ENCODE measurements at places on chromosomes 4 and X.

- no peak for DNase-seq
Observed at GRCh38 chr4:99790796-99791617, 25.6 kb upstream of the DAPP1 start.

GRCh38 chr4:48877827-48878535, 28.6 kb downstream of the OCIAD2 start:
- DNase-seq = no peak

DNA sequence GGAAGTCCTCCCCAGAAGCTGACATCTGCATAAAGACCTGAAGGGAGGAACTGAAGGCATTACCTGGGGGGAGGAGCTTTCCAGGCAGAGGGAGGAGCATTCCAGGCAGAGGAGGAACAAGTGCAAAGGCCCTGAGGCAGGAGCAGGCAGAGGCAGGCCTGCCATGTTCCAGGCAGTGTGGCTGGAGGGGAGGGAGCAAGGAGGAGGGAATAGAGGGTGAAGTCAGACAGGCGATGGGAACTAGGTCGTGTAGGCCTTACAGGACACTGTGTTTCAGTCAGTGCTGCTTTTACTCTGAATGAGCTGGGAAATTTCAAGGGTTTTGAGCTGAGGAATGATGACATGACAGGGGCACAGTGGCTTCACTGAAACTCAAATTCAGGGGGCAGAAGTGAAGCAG, 292.7 kb downstream of the BCOR start:
- DNase-seq = no peak

DNA sequence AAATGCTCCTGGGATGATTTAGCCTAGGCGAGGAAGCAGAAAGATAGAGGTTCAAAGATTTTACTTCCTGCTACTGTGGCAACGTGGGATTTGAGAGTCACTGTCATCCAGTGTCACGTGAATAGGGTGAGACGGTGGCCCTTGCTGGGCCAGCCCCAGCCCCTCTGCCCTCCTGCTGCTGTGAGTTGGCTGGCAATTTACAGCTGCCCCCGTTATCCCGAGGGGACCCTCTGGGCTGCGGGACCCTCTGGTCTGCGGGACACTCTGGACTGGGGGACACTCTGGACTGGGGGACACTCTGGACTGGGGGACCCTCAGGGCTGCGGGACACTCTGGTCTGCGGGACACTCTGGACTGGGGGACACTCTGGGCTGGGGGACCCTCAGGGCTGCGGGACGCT, 765.4 kb downstream of the TRIML1 start:
- DNase-seq = no peak

DNA sequence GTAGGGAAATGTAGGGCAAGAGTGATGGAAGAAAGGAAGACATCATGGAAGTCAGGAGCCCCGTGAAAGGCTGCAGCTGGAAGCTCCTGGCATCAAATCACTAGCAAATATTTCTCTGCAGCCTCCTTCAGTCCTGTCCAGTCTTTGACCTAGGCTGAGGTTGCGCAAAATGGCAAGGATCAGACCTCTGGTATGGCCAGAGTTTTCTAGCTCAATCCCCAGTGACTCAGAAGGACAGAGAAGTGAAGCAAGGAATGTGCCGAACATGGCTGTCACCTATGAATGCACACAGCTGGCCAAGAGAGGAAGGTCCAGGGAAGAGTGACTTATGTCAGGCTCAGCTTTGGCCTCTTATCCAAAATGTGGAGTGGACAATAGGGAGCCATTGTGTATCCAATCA, 71.1 kb upstream of the PHOX2B start:
- no peak for DNase-seq

- DNase-seq = no peak
Observed at GRCh38 chr4:160318567-160319220, 1215.8 kb downstream of the RAPGEF2 start.

- DNase-seq = no peak
Observed at GRCh38 chr4:84384801-84385200, 114.3 kb downstream of the NKX6-1 start.

- DNase-seq = no peak
Observed at GRCh38 chrX:17412692-17413091, 37.7 kb downstream of the NHS start.

- DNase-seq = no peak
Observed at GRCh38 chr4:189293459-189293858, 647.2 kb upstream of the FRG1 start.

- no peak for DNase-seq
Observed at GRCh38 chr4:81790477-81790876, 318.8 kb upstream of the RASGEF1B start.

GRCh38 chr4:160563552-160564282, 1460.8 kb downstream of the RAPGEF2 start:
- DNase-seq = no peak

DNA sequence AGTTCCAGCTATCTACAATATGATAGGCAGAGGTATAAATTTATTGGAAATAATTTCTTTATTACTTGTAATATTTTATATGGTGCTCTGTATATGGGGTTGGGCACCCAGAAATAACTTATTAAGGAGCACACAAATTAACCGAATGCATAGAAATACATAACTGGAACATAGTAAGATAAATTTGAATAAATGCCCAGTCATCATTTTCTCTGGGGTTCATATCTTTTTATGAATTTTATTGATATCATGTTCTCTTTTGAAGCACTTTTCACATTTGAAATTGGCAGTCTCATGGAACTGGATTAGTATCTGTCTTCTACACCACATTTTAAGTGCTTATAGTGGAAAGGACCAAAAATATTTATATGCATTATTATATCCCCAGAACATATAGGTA, 122.0 kb downstream of the PCDH7 start:
- no peak for DNase-seq

- DNase-seq = no peak
Observed at GRCh38 chrX:39536211-39536610, 561.5 kb downstream of the BCOR start.

DNA sequence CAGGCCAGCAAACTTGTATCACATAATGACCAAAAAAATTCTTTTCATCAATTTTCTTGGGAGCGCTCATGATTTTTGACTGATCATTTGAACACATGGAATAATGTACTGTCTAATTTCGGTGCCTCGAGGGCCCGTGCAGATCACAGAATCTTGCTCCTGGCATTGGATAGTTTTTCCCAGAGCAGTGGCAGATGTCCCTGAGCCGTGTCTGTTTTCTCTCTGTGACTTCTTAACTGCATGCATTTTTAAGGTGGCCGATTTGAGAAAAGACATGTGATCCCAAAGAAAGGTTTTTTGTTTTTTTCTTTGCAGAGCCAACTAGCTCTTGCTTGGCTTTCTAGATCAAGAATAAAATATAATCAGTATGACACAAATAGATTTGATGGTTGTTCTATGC, 19.7 kb downstream of the GPRIN3 start:
- no peak for DNase-seq

- DNase-seq = no peak
Observed at GRCh38 chr4:1396806-1397455, 9.3 kb downstream of the NKX1-1 start.

DNA sequence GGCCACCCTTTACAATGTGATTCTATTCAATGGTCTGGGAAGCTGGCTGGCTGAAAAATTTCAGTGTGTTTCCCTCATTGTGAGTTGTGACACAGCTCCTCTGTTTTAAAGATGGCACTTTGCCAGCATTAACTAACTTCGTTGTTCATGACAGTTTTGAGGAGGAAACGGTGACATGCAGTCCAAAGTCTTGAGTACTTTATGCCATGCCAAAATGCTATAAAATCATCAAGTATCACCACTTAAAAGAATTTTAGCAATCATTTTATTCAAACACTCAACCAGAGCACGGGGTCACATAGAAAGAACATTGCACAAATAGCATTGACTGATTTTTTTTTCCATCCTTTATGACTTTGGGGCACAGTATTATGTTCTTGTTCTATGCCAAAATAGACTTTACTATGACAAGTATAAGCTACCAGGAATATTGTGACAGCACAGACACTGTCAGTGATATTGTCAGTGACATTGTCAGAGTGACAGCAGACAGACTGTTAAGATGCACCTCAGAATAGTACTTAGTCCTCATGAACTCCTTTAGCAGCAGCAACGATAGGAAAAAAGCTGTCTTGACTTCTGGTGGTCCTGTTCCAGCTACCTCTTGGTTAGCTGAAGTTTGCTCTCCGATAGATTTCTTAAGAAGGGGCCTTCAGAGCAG, 46.7 kb downstream of the CXCL13 start:
- DNase-seq = no peak

GRCh38 chrX:49058794-49059193, at the start of gene CCDC120:
Gene CCDC120, plus strand, starts transcription at chrX:49058999. Its CDS starts 3,043 bp downstream, at chrX:49062042.
- DNase-seq = no peak

DNA sequence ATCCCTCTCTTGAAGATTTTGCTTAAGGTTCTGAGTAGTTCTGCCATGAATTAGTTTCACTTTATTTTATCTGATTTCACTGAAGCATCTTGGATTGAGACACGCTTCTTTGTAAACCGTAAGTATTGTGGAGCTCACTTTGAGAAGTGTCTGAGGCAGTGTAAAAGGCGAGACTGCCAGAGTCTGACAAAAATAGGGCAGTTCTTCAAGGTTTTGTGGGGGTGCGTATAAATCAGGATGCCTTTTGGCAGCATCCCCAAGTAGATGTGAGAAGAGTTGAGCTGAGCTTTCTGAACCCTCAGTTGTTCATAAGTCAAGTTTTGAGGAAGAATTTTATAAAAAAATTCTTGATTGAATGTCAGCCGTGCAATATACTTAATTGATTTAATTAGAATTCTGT, 76.3 kb downstream of the RBPJ start:
- no peak for DNase-seq

GRCh38 chr4:42489095-42489494, 91.8 kb downstream of the SHISA3 start:
- DNase-seq = no peak

- no peak for DNase-seq
Observed at GRCh38 chrX:18701621-18702361, 5.7 kb upstream of the PPEF1 start.

DNA sequence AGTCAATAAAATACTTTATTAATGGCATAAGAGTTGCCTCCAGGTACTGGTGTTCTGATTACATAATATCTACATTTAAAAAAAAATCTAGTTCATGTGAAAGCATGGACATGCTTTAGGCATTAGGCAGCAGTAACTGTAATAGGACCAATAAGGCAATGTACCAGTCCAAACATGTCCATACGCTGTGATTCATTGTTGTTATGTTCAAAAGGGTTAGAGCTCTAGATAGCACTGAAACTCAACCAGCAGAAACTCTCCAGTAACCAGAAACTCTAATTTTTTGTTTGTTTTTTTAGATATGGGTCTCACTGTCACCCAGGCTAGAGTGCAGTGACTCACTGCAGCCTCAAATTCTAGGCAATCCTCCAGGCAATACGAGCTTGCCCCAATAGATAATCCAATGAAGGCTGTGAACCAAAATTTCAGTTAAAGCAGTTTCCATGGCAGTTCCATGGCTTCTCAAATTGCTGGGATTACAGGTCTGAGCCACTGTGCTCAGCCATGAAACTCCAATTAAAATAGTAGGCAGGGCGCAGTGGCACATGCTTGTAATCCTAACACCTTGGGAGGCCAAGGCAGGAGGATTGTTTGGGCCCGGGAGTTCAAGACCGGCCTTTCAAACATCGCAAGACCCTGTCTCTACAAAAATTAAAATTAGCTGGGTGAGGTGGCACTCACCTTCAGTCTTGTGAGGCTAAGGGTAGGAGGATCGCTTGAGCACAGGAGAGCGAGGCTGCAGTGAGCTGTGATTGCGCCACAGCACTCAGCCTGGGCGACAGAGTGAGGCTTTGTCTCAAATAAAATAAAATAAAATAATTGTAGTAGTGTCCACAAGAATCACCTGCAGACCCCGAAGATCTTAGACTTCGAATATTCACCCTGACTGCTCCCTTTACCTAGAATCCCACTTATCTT, 36.3 kb downstream of the MGARP start:
- DNase-seq = no peak

GRCh38 chr4:155565330-155565729, 101.3 kb upstream of the GUCY1A1 start:
- DNase-seq = no peak

GRCh38 chr4:26242451-26242850, 78.4 kb upstream of the RBPJ start:
- no peak for DNase-seq

DNA sequence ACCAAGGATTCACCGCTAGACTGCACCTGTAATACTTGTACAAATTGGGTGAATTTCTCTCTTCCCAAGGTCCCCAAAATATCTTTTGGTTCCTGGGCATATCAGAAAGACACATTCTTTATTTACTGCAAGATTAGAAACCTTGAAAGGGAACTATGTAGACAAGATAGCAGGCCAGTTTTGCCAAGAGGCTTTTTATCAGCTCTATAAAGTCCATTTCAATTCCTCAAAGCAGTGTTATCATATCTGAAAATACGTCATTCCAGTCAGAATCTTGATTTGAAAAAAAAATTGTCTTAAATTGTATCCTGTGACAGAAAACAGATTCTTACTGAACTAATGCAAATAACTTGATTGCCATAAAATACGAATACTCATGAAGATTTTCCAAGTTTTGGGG, 37.0 kb upstream of the NSG1 start:
- DNase-seq = no peak

- DNase-seq = no peak
Observed at GRCh38 chr4:77183777-77184420, 26.9 kb downstream of the CCNG2 start.

DNA sequence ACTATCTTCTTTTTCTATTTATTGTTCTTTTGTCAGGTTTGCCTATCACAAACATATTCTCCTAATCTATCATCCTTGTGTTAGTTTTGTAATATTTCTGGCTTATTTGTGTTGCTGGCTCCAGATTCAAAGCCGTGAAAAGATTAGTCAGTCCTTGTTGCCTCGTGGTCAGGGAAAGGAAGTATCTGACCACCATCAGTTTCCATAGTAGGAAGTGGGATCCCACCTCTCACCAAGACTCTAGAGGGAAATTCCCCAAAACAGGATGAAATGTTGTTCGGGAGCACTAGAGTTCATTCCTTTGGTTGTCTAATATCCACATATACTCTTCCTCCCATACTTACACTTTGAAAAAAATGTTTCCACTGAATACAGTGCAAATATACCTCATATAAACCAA, 131.0 kb upstream of the HUWE1 start:
- no peak for DNase-seq

DNA sequence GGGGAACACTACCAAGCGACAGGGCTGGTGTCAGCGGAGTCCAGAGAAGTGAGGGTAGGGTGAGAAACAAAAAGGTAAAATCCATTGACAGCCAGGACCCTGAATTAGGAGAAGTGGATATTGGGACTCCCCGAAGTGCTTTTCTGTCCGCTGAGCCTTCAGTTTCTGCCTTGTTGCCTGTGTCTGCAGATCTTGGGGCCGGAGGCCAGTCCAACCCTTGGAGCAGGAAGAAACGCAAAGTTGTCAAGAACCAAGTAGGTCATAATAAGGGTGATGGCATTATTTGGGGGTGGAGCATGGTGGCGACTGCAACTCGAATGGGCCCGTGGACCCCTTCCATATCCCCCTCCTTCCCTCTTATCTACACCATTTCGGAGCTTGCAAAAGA, 1.0 kb downstream of the ARMCX1 start:
- no peak for DNase-seq

DNA sequence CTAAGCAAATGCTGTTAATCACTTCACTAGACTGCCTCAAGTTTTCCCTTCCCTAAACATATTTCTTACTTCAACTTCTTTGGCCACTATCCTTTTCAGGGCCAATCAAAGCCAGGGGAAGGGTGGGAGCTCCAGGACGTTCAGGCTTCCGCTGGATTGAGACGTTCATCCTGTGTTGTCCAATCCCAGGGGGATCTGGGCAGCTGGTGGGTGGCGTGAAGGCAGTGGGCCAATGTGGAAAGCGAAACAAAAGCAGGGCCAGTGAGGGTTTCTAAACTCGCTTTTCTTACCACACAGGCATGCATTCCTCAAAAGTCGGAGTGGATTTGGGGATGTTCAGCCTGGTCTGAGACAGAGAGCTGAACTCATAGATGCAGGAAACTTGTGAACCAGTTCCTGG, 7.6 kb downstream of the CXCL13 start:
- DNase-seq = no peak
